SK-N-MC (cell line): ENCODE measurements at places on chromosomes 7 and 10.

DNA sequence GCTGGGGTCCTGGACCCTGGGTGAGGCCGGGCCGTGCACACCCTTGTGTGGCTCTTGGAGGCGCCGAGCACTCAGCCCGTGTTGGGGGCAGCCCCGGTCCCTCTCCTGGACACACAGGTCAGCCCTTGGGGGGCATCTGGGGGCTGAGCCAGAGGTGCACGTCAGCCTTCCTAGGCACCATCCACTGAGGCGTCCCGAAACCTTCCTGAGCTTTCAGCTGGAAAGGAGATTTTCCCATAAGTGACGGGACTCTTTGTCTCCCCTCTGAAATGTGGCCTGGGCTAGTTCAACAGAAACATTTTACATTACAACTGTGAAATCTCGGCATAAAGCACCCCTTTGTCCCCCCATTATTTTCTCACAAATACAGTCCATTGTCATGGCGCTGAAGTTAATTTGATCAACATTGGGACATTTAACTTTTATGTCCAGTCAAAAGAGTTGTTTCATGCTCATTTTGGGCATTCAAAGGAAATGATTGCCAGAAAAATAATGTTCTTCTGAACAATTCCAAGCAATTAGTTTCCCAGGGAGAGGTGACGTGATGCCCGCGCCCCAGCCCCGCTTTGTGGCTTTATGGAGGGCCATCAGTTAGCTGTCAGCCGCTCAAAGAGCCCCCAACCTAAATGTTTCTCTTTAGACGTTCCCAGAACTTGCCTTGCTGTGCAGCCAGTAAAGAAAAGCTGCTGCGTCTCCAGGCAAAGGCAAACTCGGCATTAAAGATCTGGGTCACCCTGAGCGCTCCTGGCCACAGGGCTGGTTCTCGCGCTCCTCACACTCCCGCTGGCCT, 70.8 kb downstream of the NKX6-2 start:
- no peak for DNase-seq

DNA sequence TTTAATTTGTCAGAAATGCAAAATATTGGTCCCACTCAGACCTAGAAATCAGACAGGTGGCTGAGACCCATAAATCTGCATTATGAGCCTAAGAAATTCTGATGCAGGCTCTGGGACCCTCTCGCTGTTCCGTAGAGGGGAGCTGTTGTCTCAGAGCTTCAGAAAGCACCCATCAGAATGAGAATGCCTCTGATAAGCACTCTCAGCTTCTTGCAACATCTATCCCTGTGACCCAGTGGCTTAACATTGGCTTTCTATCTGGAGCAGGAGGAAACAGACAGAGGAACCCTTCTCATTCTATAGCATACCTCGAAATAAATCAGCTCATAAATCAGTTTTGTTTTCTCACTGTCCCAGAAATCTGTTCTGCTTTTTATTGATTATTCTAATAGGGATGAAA, 184.6 kb upstream of the SP4 start:
- no peak for DNase-seq

DNA sequence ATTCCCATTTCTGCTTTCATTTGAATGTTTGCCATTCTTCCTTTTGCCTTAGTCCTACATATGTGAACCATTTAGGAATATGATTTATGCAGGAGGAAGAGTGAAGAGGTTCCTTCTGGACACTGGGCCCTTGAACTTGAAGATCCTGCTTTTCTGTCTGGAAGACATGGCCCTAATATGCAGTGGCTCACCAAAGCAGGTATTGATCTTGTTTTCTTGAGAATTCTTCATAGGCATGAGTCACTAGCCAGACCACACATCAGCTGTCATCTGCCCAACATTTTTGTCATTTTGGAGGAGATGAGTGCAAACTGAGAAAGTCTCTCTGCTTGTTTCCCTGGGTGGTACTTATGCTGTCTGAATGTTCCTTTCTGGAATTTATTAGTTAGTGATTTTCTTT, 382.6 kb downstream of the LRMDA start:
- no peak for DNase-seq

DNA sequence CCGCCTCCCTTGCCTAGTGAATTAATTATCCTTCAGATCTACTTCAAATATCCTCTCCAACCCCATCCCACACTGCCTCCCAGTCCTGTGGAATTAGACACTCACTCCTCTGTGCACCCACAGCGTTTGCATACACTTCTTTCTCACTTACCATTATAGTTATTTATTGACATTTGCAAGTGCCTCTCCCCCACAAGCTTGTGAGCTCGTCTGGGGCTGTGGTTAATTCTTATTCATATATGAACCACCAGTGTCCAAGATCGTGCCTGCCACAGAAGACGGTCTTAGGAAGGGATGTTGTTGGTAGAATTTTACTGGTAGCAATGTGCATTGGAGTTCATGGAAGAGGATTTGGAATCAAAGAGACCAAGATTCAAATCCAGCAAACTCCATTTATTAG, 68.1 kb upstream of the AOAH start:
- DNase-seq = no peak

GRCh38 chr7:133401225-133401624, 148.3 kb downstream of the EXOC4 start:
- no peak for DNase-seq

- no peak for DNase-seq
Measured at GRCh38 chr10:90865401-90865800, 6.4 kb upstream of the RPP30 start.

GRCh38 chr10:132455441-132455971, 58.5 kb downstream of the PWWP2B start:
- DNase-seq = no peak

DNA sequence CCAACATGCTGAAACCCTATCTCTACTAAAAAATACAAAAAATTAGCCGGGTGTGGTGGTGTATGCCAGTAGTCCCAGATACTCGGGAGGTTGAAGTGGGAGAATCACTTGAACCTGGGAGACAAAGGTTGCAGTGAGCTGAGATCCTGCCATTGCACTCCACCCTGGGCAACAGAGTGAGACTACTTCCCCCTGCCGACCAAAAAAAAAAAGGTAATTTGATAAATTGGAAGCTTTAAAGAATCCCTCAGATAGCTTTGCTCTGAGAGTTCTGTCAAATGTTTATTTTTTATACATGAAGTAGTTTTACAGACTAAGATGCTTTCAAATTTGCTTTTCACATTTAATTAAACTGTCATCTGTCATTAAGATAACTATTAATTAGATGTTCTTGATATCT, 563.3 kb upstream of the LRRTM3 start:
- no peak for DNase-seq

DNA sequence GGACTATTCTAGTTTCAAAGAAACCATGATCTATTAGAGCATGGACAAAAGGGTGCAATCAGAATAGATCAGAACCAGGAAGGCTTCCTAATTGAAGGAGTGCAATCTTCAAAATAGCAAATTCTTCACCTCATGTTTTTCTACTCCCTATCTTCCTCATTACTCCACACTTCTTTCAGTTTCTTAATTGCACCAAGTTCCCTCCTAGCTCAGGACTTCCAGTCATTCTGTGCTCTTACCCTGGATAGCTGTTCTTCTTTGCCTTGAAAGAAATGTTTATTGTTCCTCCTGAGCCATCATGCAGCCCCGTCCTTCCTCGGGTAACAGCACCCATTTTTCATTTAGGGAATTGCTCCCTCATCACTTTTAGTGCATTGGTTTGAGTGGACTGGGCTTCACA, 23.1 kb downstream of the TRPV5 start:
- DNase-seq = no peak

DNA sequence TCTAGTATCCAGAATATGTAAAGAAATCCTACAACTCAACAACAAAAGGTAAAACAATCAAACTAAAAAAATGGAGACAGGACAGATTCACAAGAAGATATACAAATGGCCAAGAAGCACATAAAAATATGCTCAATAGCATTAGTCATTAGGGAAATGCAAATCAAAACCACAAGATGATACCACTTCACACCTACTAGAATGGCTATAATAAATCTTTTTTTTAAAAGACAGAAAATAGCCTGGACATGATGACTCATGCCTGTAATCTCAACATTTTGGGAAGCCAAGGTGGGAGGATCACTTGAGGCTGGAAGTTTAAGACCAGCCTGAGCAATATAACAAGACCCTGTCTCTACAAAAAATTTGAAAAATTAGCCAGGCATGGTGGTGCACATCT, 27.9 kb upstream of the CHCHD3 start:
- no peak for DNase-seq

- DNase-seq = no peak
Measured at GRCh38 chr7:85160223-85160622, 26.6 kb downstream of the SEMA3D start.

GRCh38 chr7:74455928-74456327, 2.2 kb downstream of the GTF2IRD1 start:
- DNase-seq = no peak

GRCh38 chr7:106448346-106448991, 163.7 kb upstream of the NAMPT start:
- DNase-seq = no peak

GRCh38 chr7:40267583-40267982, 132.8 kb downstream of the SUGCT start:
- no peak for DNase-seq

DNA sequence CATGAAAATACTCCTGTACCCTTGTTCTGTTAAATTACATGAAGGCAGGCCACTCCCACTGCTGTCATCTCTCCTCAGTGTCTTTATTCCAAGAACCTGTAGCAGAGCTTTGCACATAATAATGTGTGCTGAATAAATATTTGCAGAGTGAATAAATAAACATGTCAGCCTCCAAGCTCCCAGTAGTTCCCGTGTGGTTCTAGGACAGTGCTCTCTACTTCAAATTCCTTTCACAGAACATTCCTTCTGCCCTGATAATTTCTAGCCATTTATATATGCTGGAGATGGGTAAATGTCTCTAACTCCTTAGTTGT, 20.3 kb upstream of the HYAL4 start:
- no peak for DNase-seq

- DNase-seq = no peak
Measured at GRCh38 chr10:46035923-46036849, 5.8 kb upstream of the NCOA4 start.

GRCh38 chr7:124440081-124440480, 325.5 kb downstream of the GPR37 start:
- DNase-seq = no peak

GRCh38 chr10:1638889-1639419, 98.4 kb downstream of the ADARB2 start:
- no peak for DNase-seq

DNA sequence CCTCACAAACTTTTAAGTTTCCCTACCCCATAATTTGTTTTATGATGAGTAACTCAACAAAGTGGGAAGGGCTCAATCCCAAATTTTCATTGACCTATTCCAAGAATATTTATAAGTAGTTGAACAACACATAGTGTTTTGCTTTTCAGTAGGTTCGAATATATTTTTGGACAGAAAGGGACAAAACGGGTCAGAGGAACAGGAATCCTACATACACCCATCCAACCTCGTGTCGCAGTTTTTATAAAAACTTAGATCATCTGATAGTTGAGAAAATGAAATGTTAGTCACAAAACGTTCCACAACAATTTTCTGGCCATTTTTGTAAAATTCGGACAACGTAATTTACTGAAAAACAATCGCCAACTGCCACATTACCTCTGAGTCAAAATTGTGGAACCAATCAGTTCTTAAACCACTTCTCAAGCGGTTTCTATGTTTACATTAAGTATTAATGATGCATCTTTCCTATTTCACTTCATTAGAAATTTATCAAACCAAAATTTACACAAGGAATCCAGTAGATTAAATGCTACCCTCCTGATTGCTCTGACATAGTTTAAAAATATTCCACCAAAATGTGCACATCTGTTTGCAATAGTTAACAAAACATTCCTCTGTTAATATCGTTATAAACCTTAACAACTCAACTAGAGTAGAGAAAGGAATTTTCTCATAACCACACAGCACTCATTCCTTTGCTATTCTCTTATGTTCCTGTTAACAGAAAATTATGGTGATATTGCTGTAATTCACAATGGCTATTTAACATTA, 6.3 kb downstream of the WNT16 start:
- no peak for DNase-seq

GRCh38 chr10:124168991-124169802, 75.8 kb upstream of the CHST15 start:
- DNase-seq = no peak

- DNase-seq = no peak
Measured at GRCh38 chr7:24325708-24326107, 41.7 kb downstream of the NPY start.

DNA sequence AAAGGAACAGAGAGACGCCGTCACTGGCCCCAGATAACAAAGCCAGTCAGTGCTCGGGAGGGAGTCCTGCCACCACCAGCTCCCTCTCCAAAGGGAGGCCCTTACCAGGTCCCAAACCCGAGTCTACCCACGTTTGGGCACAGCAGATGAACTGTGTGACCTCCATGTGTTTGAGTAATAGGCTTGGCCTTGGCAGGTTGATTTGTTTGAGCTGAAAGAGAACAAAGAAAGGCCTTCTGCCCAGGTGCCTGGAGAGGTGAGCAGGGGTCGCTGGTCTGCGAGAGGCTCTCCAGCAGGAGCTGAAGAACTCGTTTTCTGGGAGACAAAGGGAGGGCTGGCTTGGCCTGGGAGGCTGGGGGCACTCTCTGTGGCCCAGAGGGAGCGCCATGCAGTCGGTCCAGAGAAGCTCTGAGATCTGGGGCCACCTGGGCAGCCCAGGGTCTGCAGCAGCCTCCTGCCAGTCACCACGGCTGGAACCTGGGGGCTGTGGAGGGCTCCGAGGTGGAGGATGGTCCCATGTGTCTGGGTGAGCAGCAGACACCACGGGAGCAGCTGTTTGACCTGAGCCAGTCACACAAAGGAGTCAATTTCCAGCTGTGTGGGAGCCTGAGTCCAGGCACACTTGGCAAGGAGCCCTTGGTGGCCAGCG, 99.7 kb downstream of the PAXIP1 start:
- DNase-seq = no peak

GRCh38 chr10:24383681-24384106, 174.8 kb downstream of the KIAA1217 start:
- no peak for DNase-seq

DNA sequence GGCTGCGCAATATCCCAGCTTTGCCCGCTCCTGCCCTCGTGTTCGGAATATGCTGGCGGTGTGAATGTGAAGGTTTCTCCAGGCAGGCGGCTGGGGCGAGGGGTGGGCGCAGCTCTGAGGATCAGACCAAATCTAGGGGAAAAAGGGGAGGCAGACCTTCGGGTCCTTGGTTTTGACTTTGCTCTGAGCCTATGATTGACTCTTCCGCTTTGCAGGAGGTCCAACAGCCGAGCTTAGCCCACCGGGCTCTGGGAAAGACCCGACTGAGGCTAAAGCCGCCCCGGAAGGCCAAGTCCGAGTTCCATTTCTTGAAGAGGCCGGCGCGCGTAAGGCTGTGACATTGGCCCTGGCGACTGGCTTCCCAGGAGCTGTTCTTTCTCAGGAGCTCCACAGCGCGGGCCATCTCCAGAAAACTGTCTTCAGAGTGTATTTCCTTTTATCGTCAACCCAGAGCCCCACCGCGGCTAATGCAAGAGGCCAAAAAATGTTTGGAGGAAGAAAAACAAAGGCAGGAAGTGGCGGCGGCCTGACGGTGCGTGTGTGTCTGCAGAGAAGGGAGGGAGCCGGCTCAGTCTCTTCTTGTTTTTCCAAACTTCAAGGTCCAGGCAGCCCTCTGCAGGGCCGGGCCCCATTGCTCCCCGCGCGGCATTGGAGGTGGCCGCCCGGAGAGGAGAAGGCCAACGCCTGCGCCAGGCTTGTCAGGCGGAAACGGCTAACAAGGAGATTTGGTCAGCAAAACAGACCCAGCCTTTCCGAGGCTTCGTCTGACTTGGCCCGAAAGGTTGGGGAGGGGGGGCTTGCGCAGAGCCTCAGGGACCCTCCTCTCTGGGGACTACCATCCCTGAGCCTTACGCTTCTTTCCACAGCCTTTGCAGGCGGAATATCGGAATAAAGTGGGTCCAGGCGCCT, 3.6 kb upstream of the HOXA11 start:
- no peak for DNase-seq

GRCh38 chr7:157487046-157487770, 150.4 kb downstream of the DNAJB6 start:
- DNase-seq = no peak
